Forelimb muscle (tissue), 1 donor: ENCODE measurements at places on chromosomes 5 and 9. TPM values are rescaled to one million over a fixed set of nuclear protein-coding genes. Genes with fewer than 3 reads are reported as not detected.

GRCh38 chr5:120841830-120842229 lies 377.7 kb downstream of the PRR16 start:
- DNase-seq = no peak

The FOXD4L4 gene
- not detected for polyA plus RNA-seq

DNA sequence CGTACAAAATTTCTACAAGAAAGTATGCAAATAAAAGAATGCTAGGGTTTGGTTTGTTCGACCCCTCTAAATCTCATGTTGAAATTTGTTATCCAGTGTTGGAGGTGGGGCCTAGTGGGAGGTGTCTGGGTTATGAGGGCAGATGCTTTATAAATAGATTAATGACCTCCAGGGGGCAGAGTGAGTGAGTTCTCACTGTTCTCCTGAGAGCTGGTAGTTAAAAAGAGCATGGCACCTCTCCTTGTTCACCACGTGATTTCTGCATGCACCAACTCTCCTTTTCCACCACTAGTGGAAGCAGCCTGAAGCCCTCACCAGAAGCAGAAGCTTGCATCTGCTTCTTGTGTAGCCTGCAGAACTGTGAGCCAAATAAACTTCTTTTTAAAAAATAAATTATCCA lies 50.4 kb upstream of the FAM170A start:
- DNase-seq = no peak

The ANKRD18A gene
- polyA plus RNA-seq = 0.09 TPM

DNA sequence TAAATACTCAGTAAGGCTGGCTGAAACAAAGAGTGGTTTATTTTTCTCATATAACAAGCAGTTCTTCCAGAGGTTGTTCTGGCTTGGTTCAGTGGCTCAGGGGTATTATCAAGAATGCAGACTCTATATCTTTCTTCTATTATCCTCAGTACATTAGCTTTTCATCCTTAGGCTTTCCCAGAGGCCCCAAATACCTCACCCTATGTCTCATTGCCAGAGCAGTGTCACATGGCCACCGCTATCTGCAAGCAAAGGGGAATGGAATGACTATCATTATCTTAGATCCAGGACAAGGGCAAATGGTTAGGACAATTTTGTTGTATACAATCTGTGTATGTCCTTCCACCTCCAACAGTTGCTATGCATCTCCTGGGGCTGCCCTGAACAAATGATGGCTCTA lies 69.0 kb upstream of the SNX2 start:
- DNase-seq = no peak

DNA sequence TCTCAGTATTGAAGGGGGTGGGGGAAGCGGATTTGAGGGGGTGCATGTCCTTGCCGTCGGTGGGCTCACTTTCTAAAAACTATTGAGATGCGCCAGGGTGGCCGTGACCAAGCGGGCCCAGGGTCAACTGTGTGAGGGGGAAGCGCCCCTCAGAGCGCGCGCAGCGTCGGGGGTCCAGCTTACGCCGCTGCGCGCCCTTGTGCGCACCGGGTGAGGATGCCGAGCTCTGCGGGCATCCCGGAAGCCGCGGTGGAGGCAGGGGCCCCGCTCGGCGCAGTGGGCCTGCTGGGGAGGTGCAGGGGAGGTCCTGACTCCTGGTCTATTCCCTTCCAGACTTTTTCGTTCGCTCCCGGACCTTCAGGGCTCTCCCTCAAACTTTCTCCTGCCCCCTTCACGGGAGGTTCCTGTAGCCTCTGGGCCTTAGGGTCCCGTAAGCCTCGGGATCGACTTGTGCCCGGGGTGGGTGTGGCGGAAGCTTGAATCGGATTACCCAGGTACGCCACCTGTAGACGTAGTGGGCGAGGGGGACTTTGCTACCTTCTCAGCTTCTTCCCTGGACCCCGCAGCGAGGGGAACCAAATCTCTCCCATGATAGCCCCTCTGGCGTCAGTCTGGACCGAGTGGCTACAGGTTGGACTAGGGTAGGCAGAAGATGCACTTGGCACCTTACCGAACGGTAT lies 2.5 kb upstream of the PRDM6 start:
- no peak for DNase-seq

DNA sequence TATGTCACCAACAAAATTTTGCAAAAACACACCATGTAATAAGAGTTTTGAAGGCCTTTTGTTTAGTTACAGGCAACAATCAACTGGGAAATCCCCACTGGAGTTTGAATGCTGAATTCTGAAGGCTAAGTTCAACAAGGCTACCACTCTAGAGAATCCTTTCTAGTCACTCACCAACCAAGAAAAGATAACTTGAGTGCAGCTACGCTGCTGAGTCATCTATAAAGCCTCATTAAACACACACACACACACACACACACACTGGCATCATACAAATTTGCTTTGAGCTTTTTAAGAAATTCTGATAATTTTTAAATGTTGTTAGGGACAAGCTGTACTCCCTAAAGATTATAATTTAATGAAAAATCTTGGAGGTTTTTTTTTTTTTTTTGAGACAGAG lies 219.6 kb downstream of the DENND1A start:
- no peak for DNase-seq

DNA sequence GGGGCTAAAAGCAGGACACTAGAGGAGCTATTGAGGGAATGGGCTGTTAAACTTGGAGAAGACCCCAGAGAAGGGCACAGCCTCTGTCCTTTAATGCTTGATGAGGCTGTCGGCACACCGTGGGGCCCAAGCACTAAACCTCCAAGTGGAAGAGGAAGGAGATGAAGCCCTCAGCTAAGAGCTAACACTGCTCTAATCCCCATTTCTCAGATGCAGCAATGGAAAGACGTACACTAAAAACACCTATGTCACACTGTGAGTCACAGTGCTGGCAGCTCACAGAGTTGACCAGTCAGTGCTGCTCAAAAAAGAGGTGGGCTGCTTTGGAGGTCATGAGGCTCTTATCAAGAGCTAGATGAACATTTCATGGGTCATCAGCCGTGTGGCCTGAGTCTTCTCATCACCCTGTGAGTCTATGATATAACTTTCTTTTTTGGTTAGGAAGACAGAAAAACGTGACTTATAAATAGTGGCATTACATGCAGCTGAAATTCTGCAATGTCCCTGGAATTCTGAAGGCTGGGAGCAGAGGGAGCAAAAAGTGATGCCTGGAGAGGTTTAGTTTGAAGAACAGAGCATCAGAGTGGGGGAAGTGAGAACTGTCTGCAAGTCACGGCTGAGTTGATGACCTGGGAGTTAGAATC lies 21.5 kb downstream of the TNFSF8 start:
- no peak for DNase-seq

The LRRC19 gene
- 0.11 TPM for polyA plus RNA-seq

DNA sequence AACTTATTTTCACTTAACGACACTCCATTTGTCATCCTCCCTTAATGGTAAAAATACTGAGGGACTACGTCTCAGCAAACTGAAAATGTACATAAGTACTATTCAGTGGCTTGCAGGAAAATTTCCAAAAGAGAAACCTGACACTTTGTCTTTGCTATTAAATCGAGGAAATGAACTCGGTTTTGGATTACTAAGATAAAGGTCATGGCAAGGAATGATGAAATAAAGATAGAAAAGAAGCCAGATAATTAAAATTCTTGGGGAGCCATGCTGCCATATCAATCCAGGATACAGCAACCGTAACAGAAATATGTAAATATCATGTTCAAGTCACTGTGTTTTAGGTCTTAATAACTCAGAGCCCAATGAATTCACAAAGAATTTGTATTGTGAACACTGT lies 647.8 kb downstream of the CDH9 start:
- no peak for DNase-seq
